ENCODE measurements at places on chromosomes 2 and 18.

DNA sequence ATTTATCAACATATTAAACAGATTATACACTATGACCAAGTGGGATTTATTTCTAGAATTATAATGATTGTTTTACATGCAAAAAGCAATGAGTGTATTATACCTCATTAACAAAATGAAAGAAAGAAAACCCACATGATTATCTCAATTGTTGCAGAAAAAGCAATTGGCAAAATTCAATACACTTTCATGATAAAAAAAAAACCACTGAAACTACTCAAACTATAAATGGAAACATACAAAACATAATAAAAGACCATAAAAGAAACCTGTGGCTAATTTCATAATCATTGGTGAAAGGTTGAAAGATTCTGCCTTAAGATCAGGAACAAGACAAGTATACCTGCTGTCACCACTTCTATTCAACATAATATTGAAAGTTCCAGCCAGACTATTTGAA lies 325.9 kb downstream of the AKAIN1 start:
- no peak for DNase-seq

- no peak for DNase-seq
Measured at GRCh38 chr2:88824951-88825350, 133.5 kb downstream of the RPIA start.

GRCh38 chr2:118121101-118121500 lies 32.8 kb downstream of the INSIG2 start:
- no peak for DNase-seq

DNA sequence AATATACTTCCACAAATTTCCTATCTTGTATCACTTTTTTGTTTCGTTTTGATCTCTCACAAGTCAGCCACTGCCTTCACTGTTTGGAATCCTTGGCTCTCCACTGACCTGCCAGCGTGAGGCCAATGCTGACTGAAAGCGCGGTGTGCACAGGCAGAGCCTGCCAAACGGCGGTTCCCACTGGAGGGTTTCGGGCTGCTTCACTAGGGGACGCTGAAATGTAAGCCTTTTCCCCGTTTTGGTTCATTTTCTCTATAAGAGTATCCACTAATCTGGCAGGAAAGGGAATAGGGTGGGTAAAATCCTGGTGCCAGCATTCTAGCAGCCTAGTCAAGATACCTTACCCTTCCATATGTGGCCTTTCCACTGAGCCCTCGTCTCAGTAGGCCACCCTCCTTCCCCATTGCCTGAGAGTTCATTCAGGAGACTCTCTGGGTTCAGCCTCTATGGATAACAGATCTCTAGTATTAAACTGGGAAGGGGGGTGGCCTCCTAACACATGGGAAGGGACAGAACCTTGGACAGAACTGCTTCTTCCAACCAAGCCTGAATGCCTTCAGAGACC lies 91.5 kb downstream of the DYM start:
- DNase-seq = no peak

- no peak for DNase-seq
Measured at GRCh38 chr2:46615555-46615954, 136.2 kb downstream of the TMEM247 start.

- DNase-seq = no peak
Measured at GRCh38 chr2:30272761-30273573, 41.6 kb downstream of the LBH start.

DNA sequence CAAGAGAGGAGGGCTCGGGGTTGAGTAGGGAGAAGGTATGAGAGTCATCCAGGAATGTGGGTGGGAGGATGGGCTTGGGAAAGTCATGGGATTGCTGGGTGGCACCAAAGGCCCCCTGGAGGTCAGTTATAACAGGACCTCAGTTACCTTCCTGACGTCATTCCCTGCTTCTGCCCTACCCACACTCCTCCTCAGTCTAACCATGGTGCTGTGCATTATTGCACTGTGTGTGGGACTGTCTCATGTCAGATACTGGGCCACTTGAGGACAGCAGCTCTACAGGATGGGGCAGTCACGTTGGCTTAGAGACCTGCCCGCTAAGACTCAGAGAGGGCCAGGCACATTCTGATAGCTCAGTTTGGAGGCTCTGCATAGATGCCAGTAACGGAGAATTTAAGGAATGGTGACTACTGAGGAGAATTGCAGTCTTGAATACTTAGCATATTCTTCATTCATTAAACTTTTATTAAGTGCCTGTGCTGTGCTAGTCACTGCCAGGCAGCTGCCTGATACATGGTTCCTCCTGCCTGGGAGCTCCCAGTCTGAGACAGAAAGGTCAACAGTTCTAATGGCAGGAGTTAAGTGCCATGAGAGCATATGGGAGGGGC lies 90.5 kb downstream of the LAMA3 start:
- DNase-seq = no peak

DNA sequence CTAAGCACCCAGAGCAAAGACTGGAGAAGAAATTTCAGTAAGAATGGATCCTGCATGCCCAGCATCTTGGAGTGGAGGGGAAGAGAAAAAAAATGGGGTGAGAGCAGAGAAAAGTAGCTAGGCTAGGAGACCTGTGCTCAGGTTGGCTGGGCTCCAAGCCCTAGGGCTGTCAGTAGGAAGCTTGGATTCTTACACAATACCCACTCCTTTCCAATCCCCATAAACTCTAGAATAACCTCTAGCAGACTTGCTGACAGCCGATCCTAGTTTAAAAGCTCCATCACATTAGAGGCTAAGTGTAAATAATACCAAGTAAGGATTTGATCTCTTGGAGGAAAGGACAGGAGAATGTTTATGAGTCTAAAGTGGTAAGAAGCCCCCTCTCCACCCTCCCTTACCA lies 46.2 kb upstream of the NABP1 start:
- no peak for DNase-seq

- no peak for DNase-seq
Measured at GRCh38 chr2:67565761-67566160, 168.6 kb downstream of the ETAA1 start.

- DNase-seq = no peak
Measured at GRCh38 chr2:177398290-177398683, 5.7 kb downstream of the AGPS start.

DNA sequence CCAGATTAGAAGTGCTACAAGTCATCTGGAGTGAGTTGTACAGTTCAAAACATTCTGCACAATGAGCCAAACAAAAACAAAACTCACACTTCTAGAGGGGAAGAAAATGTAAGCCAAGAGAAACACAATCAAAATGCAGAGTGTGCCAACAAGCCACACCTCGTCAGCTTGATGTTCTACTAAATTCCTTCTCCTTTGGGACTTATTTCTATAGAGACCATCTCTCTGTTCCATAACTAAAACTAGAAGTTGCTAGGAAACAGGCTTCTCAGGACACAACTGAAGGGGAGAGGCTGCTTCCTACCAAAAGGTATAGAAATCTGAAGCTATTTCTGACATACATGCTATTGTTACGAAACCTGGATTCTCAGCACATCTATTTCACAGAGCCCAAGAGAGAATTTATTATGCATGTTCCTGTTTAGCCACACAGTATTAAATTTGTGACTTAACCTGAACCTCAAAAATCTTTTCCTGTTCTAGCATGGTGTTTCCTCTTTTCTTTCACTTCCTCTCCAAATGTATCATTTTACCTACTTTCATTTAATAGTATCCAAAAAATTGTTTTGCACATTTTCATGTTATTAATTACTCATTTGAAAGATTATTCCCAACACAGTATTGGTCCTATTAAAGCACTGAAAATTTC lies 211.4 kb upstream of the CCDC150 start:
- DNase-seq = no peak

DNA sequence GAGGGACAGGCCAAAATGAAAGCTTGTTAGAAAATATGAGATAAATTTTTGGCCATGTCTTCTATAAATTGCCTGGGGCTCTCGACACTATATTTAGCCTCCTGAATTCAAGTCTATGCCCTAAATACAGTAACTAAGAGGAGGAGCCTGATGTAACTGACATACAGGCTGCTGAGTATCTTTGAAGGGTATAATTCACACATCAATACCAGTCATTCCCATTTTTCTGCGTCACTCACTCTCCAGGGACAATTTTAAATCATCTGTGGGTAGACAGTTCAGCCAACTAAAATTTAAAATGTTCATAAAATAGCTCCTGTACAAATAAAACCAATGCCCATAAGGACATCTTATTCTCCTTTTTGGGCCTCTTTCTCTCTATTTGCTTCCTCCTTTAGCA lies 105.9 kb downstream of the AP1S3 start:
- no peak for DNase-seq

DNA sequence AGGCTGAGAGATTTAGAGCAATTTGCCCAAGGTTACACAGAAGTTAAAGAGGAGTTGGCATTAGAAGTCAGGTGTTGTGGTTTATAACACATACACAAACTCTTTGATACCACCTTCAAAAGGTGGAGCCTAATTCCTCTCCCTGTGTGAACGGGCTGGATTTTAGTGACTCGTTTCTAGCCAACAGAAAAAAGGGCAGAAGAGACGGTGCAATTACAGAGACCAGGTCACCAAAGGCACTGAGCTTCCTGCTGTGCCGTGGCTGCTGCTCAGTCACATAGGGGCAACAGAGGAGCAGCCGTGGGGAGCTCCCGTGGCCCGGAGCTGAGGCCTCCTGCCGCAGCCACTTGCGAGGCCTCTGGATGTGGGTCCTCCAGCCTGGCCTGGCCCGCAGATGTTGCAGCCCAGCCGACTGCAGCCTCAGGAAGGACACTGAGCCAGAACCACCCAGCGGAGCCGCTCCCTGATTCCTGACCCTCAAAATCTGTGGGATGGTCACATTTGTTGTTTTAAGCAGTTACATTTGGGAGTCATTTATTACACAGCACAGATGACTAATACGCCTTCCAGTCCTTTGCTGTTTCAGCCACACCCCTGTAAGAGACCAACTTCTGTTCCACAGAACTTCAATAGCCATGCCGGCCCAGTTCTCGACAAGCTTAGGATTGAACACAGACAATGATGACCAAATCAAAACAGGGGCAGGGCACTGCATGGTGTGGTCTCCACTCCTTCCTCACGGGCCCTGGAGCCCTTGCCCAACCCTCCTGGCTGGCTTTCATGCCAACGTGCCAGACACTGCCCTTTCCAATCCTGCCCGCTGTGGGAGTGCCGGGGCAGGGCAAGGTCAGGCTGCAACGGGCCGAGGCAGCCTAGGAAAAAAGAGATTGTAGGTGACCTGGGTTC lies 17.1 kb downstream of the EDAR start:
- DNase-seq = no peak

GRCh38 chr18:77650799-77651385 lies 401.2 kb downstream of the GALR1 start:
- peak; percentile 58 for DNase-seq

- DNase-seq = no peak
Measured at GRCh38 chr2:240472078-240472790, 36.8 kb downstream of the GPC1 start.
